ENCODE measurements at places on chromosomes 3 and 15.

DNA sequence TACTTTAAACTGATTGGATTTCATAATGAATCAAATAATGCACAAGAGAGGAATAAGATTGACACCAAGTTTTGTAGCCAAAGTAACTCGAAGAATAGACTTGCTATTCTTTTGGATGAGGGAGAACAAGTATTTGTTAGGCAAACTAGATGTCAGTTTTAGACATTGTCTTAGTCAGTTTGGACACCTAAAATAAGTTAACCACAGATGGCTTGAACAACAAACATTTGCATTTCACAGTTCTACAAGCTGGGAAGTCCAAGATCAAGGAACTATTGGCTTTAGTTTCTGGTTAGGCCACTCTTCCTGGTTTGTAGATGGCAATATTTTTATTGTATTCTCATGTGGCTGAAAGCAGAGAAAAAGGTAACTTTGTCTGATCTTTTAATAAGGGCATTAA, 61.3 kb upstream of the OSTN start:
- DNase-seq, result no peak

DNA sequence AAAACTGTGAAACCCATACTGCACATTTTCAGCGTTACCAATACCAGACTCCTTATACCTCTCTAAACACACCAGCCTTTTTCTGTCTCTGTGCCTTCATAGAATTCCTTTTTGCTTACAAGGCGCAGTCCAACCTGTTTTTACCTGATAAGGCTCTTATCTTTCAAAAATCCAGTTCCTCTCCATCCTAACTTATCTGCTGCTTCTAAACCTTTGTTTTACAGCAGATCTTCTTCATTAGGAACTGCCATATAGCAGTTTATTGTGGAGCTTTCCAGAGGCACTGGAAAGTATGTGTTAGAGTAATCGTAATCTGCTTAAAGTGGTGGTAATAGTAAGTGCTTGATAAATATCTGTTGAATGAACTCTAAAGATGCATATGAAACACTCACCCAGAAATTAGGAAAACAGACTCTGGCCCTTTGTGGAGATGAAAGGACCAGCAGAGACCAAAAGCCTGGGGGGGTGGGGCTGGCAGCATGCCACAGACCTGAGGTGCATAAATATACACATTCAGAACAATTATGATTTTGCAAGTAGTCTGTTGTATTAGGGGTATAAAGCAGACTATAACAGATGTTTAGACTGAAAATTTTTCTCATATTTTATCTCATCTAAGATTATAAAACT, 29.3 kb downstream of the PPP2R3A start:
- no peak for DNase-seq

- no peak for DNase-seq
Measured at GRCh38 chr15:45796433-45796832, 161.6 kb downstream of the SQOR start.

GRCh38 chr3:127886231-127886955, 28.6 kb upstream of the KBTBD12 start:
- no peak for DNase-seq

DNA sequence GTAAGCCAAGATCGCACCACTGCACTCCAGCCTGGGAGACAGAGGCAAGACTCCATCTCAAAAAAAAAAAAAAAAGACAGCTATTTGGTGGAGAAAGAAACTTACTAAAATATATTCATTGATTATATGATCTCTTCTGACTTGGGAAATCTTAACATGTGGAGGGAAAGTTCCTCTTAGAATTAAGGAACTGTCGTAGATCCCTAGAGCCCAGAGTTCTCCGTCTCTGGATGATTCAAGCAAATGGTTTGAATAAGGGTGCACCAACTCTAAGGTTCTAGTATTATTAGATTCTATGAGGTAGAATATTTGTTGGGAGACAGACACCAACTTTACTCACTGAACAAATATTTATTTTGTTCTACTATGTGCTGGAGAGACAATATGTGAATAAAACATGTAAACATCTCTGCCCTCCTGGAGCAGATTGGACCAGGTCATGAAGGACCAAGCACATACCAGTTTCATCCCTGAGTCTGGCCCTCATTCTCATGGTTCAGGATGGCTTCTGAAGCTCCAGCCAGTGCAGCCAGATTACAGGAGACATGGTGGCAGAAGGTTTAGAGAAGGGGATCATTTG, 129.7 kb downstream of the MITF start:
- no peak for DNase-seq

DNA sequence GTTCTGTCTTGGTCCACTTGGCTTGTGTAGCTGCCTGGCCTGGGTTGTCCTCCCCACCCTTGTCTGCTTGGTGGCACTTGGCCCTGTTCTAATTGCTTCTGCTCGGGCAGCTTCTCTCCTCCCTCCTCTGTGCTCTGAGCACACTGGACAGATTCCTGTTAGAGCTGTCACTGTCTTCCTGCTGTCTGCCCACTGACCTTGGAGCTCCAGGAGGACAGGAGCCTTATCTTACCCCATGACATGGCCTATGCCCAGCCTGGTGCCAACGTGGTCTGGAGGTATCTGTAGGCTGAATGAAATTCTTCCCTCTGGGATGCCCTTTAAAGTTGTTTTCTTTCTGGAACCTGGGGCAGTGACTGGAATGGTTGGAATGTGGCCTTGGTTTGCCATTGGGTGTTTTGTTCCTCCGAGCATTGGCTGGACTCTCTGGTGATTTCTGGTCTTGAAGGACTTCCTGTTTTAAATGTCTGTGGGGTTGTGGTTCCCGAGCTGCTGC, 94.1 kb downstream of the FAM43A start:
- no peak for DNase-seq

- DNase-seq, result no peak
Measured at GRCh38 chr3:9779721-9780457, 10.1 kb upstream of the CAMK1 start.

- DNase-seq, result no peak
Measured at GRCh38 chr3:138675393-138675792, 66.8 kb downstream of the FAIM start.

DNA sequence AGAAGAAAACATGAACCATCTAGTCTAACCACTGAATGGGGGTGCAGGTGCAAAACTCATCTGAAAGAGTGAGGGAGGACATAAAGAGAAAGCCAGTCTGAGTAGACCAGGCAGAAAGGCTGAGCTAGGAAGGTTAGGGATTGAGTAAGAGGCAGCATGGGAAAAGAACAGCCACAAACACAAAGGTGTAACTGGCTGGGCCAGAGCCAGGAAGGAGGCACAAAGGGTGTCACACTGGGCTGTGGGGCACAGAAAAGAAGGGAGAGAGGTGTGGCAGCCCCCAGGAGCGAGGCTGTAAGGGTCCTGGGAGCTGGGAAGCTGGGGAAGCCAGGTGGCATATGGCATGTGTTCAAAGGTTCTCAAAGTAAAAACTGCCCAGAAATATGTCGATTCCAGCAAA, 18.7 kb downstream of the IGSF11 start:
- no peak for DNase-seq

- DNase-seq, result no peak
Measured at GRCh38 chr3:100149713-100150415, 35.6 kb upstream of the FILIP1L start.

GRCh38 chr3:137946356-137946973, 63.5 kb upstream of the CLDN18 start:
- peak; percentile 11 for DNase-seq

DNA sequence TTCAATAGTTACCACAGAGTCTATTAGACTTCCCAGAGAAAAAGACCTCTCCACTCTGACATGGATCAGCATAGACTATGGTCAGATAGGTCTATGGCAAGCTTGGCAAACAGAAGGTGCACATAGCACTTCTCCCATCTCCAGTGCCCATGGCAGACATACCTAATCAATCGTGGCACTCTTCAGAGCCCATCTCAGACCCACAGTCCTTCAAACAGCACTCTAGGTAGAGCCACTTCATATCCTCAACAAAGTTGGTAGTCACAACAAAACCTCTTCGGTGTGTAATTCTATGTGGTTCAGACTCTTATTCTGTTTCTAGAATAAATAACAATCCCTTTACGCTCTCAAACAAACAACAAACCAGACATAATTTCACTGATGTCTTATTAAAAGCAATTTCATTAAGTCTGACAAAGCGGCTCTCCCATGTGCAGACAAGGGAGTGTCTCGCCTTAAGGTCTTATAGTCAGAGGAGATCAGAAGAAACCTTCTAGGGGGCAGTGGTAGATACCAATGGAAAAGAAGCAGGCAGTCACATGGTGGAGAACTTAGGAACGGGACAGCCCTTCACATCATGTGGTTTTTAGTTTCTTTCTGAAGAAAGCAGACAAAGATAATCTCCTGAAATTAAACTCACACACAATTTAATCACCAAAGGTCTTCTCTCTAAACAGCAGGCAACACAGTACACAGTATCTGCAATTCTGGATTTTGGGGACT, 483.4 kb downstream of the FOXP1 start:
- no peak for DNase-seq

- DNase-seq, result no peak
Measured at GRCh38 chr15:66628976-66629723, 63.4 kb upstream of the LCTL start.

GRCh38 chr3:184145111-184145524, 10.0 kb downstream of the EIF2B5 start:
- DNase-seq, result no peak

GRCh38 chr15:69958496-69959084, 139.1 kb downstream of the TLE3 start:
- DNase-seq, result no peak

- DNase-seq, result no peak
Measured at GRCh38 chr3:138362538-138362937, 14.2 kb downstream of the MRAS start.

DNA sequence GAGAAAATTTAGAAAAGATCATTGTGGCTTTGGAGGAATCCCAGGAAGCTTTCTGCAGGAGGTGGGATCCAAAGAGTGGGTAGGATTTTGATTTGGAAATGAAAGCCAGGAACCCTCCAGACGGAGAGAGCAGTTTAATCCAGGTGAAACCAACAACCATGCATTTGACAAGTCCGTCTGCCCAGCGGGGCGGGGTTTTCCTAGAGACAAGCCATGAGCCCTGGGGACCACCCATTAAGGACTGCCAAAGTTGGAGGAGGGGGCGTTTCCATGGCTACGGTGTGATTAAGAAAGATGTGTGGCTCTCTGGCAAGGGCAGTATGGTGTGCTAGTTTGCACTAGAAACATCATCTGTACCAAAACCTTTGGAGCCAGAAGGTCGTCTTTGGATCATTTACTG, 53.4 kb downstream of the SRGAP3 start:
- no peak for DNase-seq

DNA sequence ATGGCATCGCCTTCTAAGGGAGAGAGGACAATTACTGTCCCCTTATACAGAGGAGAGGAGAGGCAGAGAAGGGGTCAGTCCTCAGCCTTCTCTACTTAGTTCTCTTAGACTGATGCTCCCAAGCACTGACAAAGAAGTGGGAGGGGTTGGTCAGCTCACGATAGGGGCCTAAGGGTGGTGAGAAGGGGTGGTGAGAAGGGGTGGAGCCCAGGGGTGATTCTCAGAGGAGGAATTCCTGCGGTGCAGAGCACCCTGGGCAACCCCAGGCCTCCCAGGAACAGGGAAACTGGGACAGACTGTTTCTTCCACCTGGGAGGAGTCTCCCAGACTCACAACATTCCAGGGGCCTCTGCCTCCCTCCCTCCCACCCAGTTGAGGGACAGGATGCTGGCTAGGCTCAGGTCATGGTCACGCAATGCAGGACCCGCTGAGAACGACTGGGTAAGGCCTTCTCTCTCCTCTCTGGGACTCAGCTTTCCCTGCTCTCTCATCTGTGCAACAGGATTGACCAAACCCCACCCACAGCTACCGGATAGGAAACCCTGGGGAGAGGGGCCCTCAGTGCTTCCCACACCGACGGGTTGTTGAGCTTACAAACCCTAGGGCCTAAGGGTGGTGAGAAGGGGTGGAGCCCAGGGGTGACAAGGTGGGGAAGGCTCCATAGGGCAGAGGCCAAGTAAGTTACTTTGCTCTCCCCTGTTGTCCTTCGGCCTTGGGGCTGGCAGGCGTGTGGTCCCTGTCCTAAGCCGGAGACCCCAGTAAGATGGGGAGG, 1.5 kb downstream of the TPRA1 start:
- no peak for DNase-seq

- no peak for DNase-seq
Measured at GRCh38 chr3:151869181-151869580, 4.3 kb upstream of the SUCNR1 start.

DNA sequence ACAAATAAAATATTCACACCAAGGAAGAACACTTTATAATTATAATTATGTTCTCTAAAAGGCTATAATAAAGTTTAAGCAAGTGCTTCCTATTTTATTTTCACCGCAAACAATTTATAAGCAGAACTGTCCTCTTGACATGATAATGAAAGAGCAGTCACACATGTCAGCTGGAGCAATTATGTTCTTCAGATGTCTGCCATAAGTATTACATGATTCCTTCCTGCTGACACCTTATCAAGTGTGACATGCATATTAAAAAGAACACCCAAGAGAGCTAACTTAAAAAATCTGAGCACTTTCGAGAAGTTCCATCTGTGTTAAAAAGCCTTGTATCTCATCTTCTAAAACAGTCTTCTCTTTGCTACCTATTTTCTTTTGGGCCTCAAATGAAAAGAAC, 249.5 kb downstream of the SQOR start:
- DNase-seq, result no peak

DNA sequence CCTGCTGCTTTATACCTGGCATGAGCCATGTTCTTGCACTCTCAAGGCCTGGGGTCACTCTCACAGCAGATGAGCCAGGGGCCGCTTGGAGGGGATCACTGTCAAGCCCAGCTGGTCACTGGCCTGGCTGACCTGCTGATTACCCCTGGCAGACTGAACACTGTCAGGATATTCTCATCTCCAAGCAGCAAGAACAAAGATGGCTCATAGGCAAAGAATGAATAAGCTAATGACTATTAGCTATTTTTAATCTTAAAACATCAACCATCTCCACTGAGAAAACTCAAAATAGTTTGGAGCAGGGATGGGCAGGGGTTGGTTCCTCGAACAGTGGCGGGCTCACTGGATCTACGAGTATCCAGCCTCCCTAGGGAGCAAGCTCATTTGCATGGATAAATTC, 64.4 kb upstream of the ACAN start:
- no peak for DNase-seq

GRCh38 chr3:25854635-25855034, 64.7 kb downstream of the OXSM start:
- DNase-seq, result no peak

DNA sequence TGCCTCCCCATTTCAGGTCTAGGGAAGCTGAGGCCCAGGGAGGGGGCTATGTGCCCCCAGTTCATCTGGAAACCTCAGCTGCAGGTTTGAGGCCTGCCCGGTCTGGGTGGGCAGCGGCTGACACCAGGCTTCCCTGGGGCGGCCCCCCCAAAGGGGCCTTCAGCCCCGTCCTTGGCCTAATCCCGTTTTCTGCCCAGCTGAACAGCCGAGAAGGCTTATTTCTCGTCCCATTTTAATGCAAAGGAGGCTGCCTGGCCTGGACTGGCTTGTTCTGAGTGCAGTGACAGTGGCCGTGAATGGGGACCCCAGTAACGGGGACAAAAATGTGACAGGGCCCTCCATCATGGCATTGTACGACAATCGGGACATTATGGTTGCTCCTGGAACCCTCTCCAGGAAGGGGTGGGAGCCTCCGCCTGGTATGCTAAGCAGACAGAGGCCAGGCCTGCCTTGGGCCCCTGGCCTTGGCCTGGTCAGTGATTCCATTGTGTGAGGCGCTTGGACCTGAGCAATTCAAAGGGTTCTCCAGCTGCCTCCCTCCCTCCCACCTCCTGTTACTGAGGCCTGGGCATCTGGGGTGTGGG, 93.9 kb downstream of the WNT7A start:
- no peak for DNase-seq

All from T-helper 17 cell (primary cell).